ENCODE measurements at places on chromosomes 1 and 21.

GRCh38 chr1:182670032-182670749, 14.2 kb downstream of the RGS8 start:
- DNase-seq = no peak

GRCh38 chr1:163436140-163436812, 114.5 kb downstream of the NUF2 start:
- DNase-seq = no peak

GRCh38 chr1:64242895-64243756, 39.7 kb downstream of the UBE2U start:
- no peak for DNase-seq

DNA sequence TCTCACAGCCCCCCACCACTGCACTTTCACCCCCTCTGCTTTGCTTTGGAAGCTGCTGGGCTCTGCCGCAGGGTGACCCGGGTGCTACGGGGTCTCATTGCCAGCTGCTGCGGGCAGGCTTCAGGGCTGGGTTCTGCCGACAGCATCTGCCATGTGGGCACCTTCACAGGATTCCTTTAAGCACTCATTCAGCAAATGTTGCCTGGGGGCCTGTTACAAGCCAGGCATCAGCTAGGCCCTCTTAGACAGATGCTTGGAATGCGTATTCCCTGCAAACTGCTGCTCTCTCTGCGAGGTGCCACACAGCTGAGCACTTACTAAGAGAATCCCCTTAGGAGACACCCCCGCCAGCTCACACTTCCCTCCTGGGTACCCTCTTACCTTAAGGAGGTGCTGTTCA, 29.2 kb downstream of the COL16A1 start:
- DNase-seq = no peak

- no peak for DNase-seq
Measured at GRCh38 chr1:80217377-80217986, 1211.0 kb upstream of the ADGRL4 start.

DNA sequence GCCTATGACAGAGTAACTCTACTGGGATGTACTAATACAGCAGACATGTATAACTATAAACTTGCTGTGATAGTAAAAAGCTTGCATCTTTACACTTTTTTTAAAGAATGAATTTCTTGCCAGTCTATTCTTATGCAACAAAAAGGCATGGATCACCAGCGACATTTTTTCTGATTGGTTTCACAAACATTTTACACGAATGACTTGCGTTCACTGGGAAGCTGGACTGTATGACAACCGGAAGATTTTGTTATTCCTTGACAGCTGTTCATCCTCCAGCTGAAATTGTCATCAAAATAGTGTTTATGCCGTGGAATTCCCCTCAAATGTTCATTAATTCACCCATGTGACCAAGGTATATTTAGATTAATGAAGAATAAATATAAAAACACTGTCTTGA, 131.0 kb downstream of the XPR1 start:
- DNase-seq = no peak

DNA sequence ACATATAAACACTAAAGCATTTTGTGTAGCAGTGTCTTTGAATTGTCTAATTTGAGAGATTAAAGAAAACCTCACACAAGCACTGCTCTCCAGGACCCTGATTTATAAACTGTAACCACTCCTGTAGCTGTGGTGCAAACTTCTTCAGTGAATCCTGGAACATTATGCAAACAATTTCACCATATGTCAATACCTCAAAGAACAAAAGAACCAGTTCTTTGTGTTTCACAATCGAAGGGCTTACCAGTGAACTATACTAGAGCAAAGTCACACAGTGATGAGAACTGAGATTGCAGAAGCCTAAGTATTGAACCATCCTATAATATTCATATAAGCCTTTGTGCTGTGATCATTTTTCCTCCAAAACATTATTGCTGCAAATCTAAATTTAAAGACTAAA, 21.5 kb downstream of the DPH5 start:
- no peak for DNase-seq

DNA sequence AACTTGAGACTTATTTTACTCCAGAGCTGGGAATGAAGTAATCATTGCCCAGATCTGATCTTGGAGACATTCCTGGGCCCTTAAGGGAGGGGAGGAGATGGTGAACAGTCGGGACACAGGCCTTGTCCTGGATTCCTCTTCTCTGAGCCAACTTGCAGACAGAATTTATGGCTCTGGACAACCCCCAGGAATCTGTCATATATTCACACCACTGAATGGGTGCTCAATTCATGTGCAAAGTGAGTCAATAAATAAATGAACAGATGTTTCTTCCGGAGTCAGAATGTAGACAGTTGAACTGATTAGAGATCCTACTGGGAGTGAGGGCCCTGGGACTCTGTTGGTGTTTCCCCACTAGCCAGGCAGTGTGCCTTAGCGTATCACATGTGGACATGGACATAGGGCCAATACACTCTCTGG, 2.6 kb downstream of the TUFT1 start:
- peak; percentile 25 for DNase-seq

GRCh38 chr1:171953835-171954234, 112.5 kb downstream of the DNM3 start:
- DNase-seq = no peak

GRCh38 chr1:39529901-39530535, 38.6 kb downstream of the BMP8A start:
- no peak for DNase-seq

DNA sequence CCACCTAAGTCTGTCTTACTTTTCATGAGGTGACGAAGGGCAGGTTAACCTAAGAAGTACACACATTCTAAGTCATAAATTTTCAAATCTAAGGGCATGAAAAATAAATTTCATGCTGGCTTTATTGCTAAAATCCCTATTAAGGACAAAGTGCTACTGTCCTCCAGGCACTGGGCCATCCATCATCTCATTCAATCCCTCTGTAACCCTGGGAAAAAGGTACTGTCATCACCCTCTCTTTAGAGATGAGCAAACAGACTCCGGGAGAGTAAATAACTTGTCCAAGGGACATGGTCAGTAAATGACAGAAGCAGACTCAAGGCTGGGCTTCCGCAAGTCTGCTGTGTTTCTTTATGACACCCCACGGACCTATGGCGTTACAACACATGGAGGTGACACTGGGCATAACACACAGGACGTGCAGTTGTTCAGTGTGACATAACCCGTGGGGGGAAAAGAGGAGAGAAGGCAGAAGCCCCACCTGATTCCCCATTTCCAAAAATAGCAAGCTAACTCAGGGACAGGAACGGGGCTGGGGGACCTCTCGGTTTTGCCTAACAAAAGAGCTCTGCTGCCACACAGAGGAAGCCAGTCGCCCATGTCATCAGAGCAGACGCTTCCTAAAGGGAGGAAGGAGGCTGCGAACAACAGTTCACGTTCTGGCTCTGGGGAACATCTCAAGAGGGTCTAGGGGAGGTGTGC, 12.5 kb upstream of the SRM start:
- DNase-seq = no peak

DNA sequence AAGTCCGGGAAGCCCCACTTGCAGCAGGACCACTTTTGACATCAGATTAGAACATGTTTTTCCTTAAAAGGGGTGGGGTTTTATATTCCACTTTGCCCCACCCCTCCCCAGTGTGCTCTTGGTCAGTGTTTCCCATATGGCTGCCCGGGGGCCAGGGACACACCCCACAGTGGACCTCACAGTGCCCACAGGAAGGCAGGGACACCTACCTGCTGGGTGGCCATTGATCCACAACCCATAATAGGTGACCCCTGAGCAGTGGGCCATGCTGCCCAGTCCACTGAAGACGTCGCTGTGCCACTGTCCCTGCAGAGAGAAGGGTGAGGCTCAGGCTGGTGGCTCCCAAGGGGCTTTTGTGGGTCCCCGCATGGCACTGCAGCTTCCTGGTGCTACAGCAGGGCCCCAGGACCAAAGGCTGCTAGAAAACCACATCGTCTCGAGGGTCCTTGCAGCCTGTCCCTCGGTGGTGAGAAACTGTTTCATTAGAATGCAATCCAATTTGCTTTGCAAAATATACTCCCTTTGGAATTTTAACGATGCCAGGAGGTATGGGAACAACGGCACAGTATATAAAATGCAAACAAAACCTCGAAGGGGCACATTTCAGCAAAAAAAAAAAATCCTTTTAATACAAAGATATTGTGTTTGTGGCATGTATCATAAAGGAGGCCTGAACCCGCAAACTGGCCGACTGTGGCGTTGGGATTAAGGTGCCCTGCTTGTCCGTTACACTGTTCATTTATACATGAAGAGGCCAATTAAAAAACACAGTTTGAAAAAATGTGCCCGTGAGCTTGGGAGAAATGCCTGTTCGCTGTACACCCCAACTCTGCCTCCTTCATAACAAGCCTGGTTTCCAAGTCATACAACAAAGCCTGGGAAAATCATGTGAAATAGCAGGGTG, 16.9 kb downstream of the MORN1 start:
- no peak for DNase-seq

GRCh38 chr21:42370894-42371654, 4.7 kb upstream of the TFF1 start:
- DNase-seq = no peak

- DNase-seq = no peak
Measured at GRCh38 chr1:22876359-22877111, 96.1 kb downstream of the LACTBL1 start.

DNA sequence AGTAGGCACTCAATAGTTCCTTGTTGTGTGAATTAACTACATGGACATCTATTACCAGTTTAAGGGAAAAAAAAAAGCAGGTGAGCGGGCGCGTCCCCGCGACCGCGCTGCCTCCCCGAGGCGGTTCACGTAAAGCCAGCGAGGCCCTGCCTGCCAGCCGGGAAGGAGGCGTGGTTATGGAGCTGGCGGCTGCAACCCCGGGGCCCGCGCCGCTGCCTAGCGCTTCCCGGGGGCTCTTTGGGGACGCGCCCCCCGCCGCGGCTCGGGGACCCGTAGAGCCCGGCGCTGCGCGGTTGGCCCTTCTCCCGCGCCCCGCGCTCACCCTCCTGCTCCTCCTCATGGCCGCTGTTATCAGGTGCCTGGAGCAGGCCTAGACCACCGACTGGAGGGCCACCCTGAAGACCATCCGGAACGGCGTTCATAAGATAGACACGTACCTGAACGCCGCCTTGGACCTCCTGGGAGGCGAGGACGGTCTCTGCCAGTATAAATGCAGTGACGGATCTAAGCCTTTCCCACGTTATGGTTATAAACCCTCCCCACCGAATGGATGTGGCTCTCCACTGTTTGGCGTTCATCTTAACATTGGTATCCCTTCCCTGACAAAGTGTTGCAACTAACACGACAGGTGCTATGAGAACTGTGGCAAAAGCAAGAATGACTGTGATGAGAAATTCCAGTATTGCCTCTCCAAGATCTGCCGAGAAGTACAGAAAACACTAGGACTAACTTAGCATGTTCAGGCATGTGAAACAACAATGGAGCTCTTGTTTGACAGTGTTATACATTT, 2.6 kb upstream of the CC2D1B start:
- DNase-seq = peak; percentile 38

- no peak for DNase-seq
Measured at GRCh38 chr1:27806758-27807157, 23.8 kb upstream of the PPP1R8 start.

DNA sequence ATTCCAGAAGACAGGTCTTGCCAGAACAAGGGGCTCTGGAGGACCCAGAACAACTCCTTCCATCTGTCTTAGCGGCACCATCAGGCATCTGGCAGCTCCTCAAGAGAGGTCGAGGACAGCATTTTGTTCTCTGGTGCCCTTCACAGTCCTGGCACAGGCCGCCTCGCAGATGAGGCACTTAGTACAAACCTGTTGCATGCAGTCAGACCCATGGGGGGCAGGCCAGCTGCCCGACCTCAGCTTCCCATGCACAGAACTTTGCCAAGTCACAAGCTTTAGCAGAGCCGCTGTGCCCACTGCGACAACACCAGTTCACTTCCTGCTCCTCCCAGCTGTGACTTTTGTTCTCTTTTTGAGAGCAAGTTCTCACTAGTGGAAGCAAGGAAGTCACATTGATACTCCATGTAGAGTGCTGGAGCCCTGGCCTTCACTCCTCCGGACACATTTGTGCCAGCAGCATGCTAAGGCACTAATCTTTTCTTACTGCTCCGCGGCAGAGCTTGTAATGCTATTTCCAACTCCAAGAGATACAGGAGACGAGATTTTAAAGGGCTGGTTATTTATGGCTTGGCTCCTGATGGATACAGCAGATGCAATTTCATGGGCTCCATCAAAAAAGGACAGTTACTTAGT, 44.6 kb downstream of the HMGB4 start:
- no peak for DNase-seq
